ENCODE measurements at places on chromosomes 1 and 21. TPM values are rescaled to one million over a fixed set of nuclear protein-coding genes. Genes with fewer than 3 reads are reported as not detected.

- no peak for DNase-seq
Observed at GRCh38 chr1:168920456-168921094, 185.9 kb upstream of the ATP1B1 start.

DNA sequence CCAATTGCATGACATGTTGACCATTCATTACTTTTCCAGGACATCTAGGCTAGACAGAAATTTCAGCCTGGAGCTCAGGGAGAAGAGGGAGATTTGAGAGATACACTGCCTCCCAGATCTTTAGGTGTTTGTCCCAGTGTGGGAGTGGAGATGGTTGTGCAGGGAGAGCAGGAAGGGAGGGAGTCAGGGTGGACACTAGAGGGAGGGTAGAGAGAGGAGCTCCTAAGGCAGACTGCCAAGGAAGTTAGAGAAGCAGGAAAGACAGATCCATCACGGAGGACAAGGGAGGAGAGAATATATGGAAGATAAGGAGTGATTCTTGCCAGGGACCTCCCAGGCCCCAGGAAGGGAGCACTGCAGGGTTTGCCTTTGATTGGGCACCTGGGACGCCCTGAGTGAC is 8.7 kb downstream of the CDCA8 start:
- DNase-seq = no peak

DNA sequence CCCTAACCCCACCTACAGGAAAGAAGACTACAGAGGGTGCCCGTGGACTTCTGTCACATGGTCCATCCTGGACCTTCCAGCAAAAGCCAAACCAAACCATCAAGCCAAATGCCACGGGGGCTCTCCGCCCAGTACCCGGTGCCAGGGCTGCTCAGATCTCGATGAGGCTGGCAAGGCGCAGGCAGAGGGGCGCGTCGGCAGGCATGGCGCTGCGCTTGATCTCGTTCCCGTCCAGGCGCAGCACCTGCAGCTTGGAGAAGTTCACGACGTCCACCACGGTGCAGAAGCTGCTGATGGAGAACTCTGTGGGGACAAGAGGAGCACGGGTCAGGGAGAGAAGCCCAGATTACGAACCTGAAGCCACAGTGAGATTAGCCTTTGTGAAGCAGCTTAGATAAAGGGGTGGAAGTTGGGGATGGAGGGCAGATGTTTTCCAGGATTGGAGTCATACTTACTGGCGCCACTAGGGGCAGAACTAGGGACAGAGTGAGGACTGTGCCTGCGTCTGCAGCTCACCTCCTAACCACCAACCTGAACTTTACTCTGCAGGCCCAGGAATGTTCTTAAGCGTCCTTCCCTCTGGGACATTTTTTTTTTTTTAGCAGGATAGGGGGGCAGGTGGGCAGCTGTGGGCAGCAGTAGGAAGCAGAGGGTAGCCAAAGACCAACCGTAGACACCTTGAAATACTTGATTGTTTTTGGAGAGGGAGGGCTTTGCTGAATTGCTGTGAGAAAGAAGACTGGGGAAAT is 8.6 kb downstream of the FMOD start:
- peak; percentile 61 for DNase-seq

GRCh38 chr1:23774174-23774880 is 3.9 kb upstream of the PITHD1 start:
- DNase-seq = no peak

DNA sequence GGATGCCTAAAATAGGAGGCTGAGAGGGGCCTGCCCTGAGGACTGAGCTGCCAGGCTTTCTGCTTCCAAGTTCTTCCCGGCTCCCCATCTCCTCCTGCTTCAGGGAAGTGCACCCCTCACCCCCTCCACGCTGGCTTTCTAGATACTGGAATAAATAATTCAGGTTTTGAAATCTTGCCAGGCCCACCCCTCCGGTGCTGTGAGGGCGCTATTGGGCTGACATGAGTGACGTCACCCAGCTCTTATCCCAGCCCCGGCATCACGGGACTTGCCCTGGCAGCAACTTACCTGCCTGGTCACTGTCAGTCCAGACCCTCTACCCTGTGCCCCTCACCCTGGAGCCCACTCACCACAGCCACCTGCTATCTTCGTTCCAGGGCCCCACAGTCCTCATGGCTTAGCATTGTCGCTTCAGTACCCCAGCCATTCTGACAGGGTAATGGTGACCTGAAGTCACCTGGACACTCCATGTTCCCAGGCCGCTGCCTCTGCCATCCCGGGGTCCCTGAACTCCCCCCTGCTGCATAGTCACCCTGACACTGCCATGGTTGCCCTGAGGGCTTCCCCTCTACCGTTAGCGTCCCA is 819 bp upstream of the GPR3 start:
- DNase-seq = peak; percentile 62

DNA sequence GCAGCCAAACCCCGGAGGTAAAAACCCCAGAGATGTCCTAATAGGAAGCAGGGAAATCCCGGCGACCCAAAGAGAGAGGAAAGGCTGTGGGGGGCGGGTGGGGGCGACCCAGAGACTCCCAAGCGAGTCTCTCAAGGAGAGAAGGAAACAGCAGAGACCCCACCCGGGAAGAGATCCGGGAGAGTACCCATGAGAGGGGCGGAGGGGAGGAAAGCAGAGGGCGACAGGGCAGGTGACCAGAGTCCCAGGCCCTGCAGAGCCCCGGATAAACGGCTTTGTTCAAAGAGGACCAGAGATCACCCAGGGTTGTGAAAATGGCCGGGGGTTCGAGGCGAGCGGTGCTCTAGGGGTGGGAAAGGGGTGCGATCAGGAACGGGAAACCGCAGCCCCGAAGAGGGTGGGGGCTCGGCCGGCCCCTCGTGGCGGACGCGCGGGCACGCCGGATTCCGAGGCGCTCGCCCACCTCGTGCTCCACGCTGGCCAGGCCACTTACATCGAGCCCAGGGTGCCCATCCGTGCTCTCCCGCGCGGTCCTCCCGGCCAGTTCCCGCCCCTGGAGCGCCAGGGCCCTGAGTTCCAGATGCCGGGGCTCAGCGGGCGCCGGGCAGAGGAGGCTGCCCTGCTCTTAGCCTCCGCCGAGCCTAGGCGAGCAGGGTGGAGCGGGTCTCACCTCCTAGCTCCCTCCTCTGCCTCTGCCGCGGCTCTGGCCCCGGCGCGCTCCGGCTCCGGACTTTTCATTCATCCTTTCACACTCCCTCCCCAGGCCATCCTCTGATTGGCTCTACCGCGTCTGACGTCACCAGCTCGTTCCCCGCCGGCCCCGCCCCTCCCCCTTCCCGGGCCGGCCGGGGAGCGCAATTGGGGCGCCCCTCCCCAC is 52.3 kb downstream of the RHBG start:
- DNase-seq = peak; percentile 67

- DNase-seq = no peak
Observed at GRCh38 chr1:171715813-171716251, 26.0 kb downstream of the VAMP4 start.

GRCh38 chr1:11434501-11434900 is 44.5 kb upstream of the DISP3 start:
- no peak for DNase-seq

DNA sequence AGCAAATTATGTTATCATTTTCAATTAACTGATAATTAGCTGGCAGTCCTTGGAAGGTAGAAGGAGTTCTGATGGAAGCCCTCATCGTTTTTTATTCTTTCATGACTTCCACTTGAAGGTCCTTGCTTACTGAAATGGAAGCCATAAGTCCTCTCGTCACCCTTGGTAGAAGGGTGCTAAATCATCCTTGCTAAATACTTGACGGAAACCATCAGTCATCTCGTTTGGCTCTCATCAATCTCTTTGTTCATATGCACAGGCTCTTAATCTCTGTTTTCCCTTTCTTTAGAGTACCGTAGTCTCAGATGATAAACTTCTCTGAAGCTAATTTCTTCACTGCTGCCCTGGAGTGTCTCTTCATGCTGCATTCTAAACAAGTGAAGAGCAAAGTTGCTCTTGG is 34.5 kb downstream of the UCK2 start:
- DNase-seq = no peak

- DNase-seq = no peak
Observed at GRCh38 chr1:48603222-48603621, 131.2 kb upstream of the SPATA6 start.

GRCh38 chr1:238458899-238459298 is 568.2 kb upstream of the ZP4 start:
- DNase-seq = no peak

Gene CORT
- not detected for total RNA-seq

Gene SLAMF8
- not detected for total RNA-seq

Gene RCC2
- total RNA-seq = 113 TPM
